ENCODE measurements at places on chromosomes 7 and 10.

GRCh38 chr10:51985336-51985735 is 285.9 kb upstream of the CSTF2T start:
- DNase-seq = no peak

DNA sequence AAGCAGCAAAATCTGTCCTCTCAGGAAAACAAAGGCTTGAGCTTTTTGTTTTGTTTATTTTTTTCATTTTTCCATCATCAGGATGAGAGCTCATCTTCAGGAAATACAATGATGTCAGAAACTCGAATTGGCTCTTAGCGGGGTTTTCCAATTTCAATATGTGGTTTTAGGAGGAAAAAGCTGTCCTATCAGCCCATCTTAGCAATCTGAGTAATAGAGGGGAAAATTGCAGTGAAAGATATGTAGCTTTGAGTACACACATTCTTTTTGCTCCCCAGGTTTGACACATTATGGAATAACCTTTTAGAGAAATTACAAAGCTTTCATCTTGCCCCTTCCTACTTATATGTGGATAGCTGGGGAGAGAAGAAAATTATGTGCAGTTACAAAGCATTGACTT is 113.6 kb upstream of the MYO3A start:
- DNase-seq = no peak

DNA sequence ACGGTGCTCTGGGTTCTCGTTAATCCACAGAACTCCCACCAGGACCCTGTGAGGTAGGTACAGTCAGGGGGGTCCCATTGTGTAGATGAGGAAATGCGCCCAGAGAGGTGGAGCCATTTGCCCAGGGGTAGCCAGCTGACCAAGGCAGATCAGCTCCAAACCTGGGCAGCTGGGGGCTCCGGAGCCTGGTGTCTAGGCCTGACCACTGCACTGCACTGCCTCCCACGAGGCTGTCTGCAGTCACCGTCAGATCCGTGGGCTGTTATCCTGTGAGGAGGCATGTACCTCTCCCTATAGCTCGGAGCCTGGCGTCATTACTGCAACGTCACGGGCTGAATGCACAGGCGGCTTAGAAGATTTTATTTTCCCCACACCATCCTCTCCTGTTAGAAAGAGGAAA is 411.8 kb upstream of the FOXK1 start:
- no peak for DNase-seq

DNA sequence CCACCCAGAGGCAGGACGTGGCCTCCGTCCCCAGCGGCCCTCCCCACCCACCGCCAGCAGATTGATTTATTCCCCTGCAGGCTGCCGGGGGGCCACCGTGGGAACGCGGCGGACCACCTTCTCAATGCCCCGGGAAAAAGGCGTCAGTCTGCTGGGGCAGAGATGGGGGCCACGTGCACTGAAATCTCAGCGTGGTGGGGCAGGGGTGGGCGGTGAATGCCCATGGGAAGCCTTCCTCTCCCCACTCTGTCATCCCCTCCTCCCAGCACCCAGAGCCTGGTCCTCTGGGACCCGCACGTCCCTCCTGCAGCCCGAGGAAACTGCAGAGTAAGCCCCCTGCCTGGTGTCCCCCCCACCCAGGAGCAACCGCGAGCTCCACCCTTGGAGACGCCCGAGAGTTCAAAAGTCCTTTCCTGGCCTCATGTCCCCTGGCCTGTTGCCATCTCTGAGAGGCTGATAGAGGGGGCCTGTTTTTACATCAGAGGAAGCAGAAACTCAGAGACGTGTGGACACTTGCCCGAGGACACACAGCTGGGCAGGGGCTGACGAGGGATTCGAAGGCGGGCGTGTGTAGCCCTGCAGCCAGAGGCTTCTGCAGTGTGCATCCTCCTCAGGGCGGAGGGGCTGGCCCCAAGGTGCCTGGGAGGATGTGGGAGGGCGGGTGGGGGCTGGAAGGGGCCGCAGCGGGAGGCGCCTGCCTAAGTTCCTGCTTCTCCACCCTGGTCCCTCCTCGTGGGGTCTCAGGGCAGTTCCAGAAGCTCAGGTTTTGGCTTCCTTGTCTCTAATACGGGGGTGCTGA is 21.8 kb downstream of the UNCX start:
- DNase-seq = no peak

DNA sequence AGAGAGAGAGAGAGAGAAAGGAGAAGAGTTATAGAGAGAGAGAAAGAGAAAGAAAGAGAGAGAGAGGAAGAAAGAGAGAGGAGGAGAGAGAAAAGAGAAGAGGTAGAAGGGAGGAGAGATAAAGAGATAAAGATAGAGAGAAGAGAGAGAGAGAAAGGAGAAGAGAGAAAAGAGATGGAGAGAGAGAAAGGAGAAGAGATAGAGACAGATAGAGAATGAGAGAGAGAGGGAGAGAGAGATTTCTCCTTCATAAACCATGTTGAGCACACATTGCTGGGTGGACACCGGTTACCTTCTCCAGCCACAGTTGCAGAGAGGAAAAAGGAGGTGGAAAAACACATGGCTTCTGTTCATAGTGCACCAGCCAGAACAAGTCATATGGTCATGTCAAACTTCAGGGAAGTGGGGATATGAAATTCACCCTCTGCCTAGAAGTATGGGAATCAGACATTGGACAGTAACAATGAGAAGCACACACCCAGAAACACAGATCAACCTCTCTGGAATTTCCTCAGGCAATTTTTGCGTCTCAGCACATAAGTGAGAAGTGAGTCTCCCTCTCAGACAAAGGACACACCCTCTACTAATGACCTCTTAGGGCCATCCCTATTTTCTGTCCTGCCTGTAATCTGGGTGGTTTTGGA is 172.5 kb upstream of the SVIL start:
- no peak for DNase-seq

GRCh38 chr10:64374346-64374745 is 853.1 kb downstream of the REEP3 start:
- no peak for DNase-seq

DNA sequence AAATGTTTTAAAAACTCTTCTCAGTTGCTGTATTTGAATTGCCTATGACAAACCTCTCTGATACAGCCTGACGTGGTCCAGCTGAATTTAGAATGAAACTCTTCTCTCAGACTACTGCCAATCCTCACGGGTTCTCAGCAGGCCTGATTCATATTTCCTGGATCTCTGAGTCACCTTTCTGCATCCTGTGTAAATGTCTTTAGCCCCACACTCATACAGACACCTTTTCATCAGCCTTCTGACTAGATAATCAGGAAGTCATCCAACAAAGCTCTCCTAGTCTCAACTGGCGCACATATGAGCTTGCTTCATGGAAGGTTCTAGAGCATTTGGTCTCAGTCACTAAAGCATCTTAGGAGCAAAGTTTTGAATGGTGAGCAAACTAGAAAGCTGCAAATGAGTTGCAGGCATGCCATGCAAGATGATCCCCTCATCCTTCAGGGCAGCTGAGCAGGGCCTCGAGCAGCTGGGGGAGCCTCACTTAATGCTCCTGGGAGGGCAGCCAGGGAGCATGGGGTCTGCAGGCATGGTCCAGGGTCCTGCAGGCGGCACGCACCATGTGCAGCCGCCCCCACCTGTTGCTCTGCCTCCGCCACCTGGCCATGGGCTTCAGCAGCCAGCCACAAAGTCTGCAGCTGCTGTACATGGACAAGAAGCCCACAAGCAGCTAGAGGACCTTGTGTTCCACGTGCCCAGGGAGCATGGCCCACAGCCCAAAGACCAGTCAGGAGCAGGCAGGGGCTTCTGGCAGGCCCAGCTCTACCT is 182.8 kb downstream of the ARHGAP12 start:
- DNase-seq = peak; percentile 74

- no peak for DNase-seq
Measured at GRCh38 chr10:95820363-95820762, 64.4 kb downstream of the ENTPD1 start.

- no peak for DNase-seq
Measured at GRCh38 chr7:46930366-46930765, 651.5 kb downstream of the TNS3 start.

DNA sequence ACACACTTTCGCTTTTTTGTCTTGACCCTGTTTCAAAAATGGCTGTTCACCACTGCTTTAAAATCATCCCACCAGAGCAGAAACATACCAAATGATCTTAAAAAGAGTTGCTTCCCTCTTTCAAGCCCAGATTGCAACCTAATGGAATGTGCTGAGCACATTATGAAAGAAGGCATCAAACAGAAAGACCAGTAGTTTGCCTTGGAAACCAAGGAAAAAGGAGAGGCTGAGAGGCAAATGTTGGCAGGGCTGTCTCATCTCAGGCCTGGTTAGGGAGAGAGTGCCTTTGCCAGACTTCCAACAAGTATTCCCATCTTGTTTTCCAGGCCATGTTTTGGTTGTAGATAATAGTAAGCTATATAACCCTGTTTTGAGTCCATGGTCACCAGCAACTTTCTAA is 64.3 kb downstream of the ABCB4 start:
- DNase-seq = no peak

- peak; percentile 24 for DNase-seq
Measured at GRCh38 chr10:15744217-15744865, 24.6 kb upstream of the ITGA8 start.

DNA sequence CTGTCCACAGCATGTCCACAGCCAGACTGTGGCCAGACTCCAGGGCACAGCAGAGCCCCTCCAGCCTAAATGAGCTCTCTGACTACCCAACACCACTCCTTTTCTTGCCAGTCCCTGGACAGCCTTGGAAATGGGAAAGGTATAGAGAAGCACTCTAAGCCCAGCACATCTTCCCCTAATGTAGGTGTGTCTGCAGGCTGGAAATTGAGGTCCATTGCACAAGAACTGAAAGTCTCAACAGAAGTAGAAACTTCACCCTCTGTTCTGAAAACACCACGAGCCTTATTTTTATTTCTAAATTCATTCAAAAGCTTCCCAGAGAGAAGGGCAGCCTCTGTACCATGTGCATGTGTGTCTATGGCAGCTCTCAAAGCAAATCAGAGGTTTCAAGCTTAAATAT is 3.7 kb upstream of the KCNMA1 start:
- no peak for DNase-seq

- peak; percentile 58 for DNase-seq
Measured at GRCh38 chr7:87886875-87887274, 10.6 kb downstream of the DBF4 start.

GRCh38 chr7:25032774-25033743 is 53.1 kb upstream of the OSBPL3 start:
- DNase-seq = no peak

GRCh38 chr10:96585736-96586418 is 935 bp downstream of the TM9SF3 start:
- peak; percentile 43 for DNase-seq

- DNase-seq = no peak
Measured at GRCh38 chr10:122301811-122302115, 30.7 kb downstream of the BTBD16 start.

- no peak for DNase-seq
Measured at GRCh38 chr10:80552151-80552646, 14.5 kb downstream of the SH2D4B start.

All from CD4-positive, alpha-beta T cell treated with Interleukin-2 at 100 ng/mL for 4 hours (primary cell).